Frontal cortex (tissue), 4 donors: ENCODE measurements at places on chromosomes 12 and 14. TPM values are rescaled to one million over a fixed set of nuclear protein-coding genes. Genes with fewer than 3 reads are reported as not detected.

ACACB gene
- total RNA-seq: 4.9 TPM

DNA sequence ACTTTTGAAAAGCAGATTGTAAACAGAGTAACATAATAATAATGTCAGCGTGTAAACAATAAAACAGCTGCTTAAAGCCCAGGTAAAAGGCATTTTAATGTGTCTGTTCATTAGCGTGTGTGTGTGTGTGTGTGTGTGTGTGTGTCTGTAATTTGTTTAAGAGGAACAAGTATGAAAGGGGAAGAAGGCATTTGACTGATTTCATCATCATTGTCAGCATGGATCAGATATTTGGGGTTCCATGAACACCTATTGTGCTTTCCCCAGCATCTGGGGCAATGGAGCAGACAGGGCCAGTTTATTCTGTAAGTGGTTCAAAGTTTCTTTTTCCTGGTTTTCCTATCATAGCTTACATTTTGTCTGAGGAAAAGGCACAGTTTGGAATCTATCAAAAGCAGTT, 28.9 kb downstream of the SLC25A21 start:
- no peak for DNase-seq

DNA sequence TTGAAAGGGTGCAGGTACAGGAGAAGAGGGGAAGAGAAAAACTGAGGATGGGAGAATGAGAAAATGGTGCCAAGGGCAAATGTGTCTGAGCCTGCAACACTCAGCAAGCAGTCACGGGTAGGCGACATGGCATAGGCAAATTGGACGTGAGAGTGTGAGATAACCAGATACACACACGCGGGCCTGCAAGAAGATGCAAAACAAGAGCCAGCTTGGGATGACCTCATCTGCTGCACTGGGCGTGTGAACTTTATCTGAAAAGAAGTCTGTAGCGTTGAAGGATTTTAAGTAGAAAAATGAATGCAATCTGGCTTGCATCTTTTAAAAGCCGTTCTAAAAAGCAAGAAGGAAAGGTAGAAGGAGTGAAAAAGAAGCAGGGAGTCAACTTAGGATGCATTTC, 160.4 kb downstream of the NTF3 start:
- DNase-seq: no peak

DNA sequence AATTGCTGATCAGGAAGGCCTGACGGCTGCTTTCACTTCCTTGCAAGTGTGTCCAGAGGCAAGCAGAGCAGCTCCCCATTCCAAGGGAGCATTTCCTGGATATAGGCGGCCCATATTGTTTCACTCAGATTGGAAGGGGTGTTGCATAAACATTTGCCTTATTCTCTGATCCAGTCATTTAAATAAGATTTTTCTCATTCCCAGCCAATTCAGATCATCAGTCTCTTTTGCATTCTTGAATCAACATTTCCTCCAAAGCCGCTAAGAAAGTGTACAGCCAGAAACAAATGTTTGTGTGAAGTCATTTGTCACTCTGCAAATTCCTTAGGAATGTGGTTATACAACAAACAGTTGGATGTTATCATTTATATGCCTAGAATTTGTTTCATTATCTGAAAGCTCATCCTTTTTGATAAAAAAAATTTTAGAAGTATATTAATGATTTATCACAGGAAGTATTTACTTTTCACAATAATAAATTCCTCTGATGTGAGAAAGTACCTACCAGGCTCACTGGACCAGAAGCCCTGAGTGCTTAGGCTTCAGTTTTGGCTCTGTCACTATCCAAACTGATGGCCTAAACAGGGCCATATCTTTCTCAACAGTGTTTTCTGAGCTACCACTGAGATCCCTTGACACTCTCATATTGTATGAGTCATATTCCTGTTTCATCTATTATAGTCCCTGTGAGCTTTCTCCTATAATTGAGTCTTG, 379.6 kb downstream of the CCDC91 start:
- DNase-seq: no peak

DNA sequence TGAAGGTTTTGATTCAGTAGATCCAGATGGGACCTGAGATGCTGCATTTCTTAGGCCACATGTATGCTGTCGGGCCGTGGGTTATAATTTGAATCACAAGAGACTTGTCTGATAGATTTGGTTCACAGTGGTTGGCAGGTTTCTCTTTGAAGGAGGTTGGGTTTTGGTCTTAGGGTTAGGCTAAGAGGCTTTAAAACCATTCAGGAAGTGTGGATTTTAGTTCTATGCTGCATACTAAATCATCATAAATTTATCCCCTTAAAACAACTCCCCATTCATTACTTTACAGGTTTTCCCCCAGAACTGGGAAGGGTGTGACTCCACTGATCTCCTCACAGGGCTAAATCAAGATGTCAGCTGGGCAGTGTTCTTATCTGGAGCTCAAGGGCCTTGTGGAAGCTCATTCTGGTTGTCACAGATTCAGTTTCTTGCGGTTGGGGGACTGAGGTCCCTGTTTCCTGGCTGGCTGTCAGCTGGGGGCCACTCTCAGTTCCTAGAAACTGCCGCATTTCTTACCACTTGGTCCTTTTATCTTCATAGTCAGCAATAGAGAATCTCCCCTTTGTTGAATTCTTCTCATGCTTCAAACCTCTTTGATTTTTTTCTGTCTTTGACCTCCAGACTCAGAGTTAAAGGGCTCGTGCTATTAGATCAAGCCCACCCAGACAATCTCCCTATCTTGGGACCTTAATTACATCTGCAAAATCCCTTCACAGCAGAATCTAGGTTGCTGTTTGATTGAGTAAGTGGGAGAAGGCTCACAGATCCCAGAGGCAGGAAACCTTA, 20.6 kb upstream of the PCNX1 start:
- no peak for DNase-seq

- no peak for DNase-seq
These were observed 48.4 kb downstream of the KTN1 start for GRCh38 chr14:55628426-55628825.

EFS gene
- total RNA-seq: 6.9 TPM

DNA sequence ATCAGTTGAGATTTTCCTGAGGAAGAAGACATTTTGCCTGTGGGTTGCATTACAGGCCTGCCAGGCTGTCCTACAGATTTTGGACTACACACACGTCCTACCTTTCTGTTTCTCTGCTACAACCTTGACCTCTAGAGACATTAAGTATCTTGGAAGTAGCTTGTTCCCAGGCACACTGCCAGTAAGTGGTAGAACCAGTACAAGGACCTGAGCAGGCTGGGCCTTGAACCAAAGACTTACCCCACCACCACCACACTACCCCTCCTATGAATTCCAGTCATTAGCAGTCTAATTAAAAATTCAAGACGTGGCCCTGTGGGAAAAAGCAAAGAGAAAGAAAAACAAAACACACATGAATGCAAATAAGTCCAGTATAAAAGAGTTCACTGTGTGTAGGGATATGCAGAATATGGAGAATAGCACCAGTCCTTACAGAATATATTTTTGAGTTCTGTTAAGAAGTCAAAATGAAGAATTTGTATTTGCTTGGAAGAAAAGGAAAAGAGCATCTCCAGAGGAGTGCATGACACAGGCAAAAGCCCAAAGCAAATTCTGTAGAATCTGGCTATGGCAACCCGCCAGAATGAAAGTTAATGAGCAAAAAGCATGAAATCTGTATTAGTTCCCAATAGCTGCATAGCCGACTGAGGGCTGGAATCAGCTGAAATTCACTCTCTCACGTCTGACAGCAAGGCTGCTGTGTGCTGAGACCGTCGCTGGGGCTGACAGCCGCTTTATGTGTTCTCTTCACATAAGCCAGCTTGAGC, 74.3 kb upstream of the ST8SIA1 start:
- no peak for DNase-seq

C12orf75 gene
- total RNA-seq: 41.6 TPM

DNA sequence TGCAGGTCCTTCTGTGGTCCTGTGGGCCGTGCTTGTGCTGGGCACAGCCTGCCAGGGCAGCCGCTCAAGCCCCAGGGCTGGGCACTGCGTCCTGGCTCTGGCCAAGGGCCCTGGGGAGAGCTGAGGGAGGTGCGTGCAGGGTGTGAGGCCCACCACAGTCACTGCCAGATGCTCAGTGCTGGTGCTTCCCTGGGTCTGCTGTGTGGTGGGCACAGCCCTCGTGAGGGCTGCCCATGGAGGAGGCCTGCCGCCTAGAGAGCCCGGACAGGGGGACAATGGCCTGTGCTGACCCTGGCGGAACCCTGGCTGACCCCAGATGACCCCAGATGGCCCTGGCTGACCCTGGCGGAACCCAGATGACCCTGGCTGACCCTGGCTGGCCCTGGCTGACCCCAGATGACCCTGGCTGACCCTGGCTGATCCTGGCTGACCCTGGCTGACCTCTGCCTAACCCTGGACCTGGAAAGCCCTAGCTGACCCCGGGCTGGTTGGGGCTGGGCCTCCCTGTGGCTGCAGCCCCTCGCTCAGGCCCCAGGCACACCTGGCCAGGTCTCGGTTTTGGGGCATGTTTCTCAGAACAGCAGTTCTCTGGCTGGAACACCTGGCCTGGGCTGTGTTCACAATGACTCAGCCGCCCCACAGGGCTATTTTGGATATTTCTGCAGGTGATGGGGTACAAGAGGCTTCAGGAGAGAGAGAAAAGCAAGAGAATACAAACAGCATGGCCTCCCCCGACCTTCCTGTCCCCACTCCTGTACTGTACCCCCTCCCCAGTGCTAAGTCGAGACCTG, 55.4 kb downstream of the TMEM121 start:
- DNase-seq: no peak

DNA sequence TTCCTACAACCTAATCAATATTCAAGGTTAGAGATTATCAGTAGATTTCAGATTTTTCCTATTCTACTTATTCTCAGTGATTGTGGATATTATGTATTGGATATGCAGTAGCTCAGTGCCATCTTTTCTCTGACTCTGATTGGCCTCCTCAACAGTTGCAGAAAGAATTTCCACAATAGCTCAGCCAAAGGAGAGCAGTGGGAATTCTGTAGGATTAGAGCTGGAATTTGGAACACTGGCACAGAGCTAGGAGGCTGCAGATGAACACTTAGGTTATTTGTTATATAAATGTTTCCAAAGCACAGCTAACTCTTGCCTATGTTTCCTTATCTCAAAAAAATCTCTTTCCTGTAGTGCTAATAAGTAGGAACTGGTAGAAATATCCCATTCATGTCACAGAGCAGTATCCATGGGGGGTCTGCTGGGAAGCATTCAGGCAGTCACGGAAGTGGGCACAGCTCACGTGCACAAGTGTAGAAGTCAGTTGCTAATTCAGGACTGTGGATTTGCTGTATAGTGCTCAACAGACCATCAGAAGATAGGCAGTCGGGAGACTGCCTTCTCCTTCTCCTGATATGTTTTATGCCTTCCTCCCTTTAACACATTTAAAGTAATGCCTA, 116.2 kb upstream of the TMEM260 start:
- DNase-seq: no peak

AICDA gene
- not detected for total RNA-seq

TAC3 gene
- 0.82 TPM for total RNA-seq

DNA sequence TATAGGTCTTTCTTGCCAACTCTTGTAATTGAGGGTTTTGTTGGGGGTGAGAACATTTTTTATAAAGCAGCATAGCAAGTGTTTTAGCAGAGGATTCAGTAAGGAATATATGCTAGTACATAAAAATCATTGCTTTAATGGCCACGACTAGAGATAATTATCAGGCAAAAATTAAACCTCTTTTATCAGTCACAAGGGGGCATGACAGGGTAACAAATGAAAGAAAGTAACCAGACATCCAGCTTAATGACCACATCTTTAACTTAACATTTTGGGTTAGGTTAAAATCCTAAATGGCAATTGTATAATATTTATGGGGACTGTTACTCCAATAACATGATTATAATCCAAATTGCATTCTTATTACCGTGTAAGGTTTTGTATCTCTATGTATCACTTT, 119.6 kb downstream of the LRRIQ1 start:
- no peak for DNase-seq

DNA sequence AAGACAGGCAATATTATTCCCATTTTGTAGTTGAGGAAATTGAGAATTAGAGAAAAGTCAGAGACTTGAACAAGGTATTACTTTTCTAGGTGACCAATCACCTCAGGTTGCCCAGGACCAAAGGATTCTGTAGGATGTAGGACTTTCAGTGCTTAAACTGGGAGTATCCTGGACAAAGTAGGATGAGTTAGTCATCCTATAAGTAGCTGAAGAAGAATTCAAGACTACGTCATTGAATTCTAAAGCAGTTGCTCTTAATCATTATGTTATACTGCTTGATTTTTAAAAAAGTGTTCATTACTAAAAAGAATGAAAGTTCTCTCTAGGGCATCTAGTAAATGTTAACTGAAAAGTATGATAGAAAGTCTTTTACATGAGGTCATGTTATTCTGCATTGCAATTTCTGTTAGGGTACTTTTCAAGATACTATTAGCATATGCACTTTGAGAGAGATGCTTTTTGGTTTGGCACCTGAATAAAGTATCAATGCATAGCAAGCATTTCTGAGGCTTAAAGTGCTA, 101.7 kb downstream of the RTN1 start:
- no peak for DNase-seq
